Stimulated activated CD4-positive, alpha-beta T cell treated with anti-CD3 and anti-CD28 coated beads, Interleukin-15, amount 100 ng/mL, for 1 hour (primary cell): ENCODE measurements at places on chromosomes 6 and 20.

GRCh38 chr6:150249261-150249660 lies 106.4 kb downstream of the PPP1R14C start:
- DNase-seq: no peak

DNA sequence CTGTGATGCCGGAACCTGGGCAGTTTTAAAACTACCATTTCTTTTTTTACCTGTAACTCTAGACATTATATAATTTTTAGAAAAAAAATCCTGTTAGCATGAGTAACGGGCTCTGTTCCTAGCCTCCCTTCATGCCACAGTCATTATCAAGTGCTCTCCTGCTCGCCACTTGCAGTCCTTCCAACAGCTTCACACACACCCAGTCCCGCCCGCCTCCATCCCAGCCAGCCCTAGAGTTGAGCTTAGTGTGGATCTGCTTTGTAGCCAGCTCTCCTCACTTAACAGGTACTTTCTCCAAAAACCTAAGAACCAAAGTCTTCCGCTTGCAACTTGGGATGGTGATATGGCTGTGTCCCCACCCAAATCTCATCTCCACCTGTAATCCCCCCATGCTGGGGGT lies 51.5 kb downstream of the EZR start:
- DNase-seq: no peak

GRCh38 chr6:54690596-54690995 lies 156.0 kb upstream of the FAM83B start:
- no peak for DNase-seq

DNA sequence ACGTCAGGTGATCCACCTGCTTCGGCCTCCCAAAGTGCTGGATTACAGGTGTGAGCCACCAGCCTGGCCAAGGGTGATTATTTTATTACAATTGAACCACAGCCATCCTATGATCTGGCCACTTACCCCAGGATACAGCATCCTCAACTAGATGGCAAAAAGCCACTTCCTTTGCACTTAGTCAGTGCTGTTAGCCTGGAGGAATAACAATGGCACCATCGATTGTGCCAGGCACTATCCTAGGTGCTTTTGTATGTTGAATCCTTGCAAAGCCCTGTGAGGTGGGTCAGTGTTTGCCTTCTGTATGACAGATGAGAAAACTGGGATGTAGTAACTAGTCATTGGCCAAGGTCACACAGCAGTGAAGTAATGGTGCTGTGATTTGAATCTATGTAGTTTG lies 11.2 kb upstream of the TTPAL start:
- DNase-seq: no peak

DNA sequence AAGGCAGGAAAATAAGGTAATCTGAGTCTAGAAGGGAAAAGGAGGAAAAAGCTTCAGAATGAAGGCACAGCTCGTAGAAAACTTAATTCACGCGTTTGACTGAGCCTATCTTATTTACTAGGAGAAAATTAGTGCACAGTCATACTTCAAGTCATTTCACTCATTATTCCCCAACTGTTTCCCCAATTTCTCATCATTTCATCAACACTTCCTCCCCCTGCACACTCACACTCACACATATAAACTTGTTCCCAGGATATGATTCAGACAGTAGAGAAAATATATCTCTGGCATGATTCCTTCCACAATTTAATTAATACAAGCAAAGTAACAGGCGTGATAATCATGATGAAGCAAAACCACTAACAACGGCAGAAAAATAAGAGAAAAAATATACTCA lies 94.5 kb upstream of the F13A1 start:
- DNase-seq: no peak

- no peak for DNase-seq
Observed at GRCh38 chr6:64037427-64037826, 401.8 kb downstream of the PHF3 start.

DNA sequence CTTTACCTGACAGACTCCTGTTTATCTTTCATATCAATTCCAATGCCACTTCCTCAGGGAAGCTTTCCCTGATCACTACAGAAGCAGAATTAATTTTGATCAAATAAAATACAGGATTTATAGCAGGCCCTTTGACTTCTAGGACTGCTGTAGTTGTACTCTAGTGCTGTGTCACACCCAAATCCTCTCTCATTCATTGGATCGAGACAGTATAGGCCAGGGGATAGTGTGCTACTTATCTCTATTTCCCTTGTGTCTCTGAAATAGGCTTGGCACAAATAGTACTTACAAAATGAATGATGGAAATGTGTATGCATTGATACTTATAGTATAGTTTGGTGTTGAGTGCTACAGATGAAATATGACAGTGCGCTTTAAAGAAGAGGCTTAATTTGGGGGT lies 19.8 kb downstream of the RALY start:
- no peak for DNase-seq

DNA sequence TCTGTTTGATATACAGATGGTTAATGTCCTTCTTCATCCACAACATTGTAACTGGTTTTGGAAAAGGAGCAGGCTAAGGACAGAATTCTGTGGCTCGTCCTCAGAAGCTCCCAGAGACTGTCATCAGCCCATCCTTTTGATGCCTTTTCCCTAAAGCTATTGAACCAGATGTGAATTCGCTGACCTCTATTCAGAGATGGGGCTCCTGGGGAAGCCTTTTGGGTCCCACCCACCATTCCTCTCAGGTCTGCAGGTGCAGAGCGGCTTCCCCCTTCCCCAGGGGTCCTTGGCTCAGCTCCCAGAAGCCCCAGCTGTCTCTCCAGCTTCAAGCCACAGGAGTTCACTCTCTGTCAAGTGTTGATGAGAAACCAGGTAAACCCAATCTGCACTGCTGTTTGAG lies 191.7 kb downstream of the SMOC2 start:
- DNase-seq: no peak
